Left renal pelvis (tissue), 4 donors: ENCODE measurements at places on chromosomes 2 and 18. TPM values are rescaled to one million over a fixed set of nuclear protein-coding genes. Genes with fewer than 3 reads are reported as not detected.
A peak's percentile ranks its signal among the peaks of the same experiment; 100 is the strongest.

- no peak for DNase-seq
These were observed 7.8 kb downstream of the RBM44 start for GRCh38 chr2:237806334-237806733.

DNA sequence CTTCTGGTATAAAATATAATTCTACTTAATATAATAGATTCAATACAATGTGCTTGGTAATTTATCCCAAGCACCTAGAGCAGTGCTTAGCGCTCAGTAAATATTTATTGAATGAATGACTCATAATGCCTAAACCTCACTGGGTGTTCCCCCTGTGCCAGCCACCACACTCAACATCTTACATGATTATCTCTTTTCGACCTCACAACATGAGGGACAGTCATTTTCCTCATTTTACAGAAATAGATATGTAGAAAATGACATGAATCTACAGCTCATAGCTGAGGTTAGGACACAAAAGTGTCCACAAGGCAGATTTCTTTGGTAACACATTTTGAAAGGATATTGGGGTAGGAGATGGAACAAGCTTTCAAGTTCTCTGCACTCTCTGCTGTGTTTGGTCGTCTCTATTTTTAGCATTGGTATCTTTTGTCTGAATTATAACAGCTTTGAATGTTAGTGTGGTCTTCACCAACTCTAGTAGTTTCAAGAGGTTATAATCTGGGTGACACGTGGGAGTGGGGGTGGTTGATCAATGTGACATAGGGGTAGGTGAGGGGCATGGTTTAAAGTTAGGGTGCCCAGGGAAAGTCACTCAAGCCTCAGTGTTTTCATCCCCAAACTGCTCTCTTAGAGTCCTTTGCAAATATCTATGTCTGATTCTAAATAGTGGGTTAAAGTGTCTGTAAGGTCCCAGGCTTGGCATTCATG, 9.8 kb downstream of the MYOM1 start:
- no peak for DNase-seq

The RAPGEF4 gene
- 9.5 TPM for polyA plus RNA-seq

GRCh38 chr2:233446121-233446520, 91.8 kb downstream of the DGKD start:
- DNase-seq: no peak

The COLEC12 gene
- 36.5 TPM for polyA plus RNA-seq

GRCh38 chr2:107312240-107312639, 426.3 kb upstream of the ST6GAL2 start:
- no peak for DNase-seq

The IL36A gene
- polyA plus RNA-seq: not detected

The FAM237A gene
- not detected for polyA plus RNA-seq

GRCh38 chr2:210199854-210200253, 25.4 kb downstream of the ACADL start:
- DNase-seq: no peak

GRCh38 chr18:60935041-60935910, 398.0 kb upstream of the CDH20 start:
- DNase-seq: no peak

The DSG4 gene
- 0.04 TPM for polyA plus RNA-seq

- peak; percentile 84 for DNase-seq
These were observed 55.0 kb downstream of the PKDCC start for GRCh38 chr2:42102591-42103450.

DNA sequence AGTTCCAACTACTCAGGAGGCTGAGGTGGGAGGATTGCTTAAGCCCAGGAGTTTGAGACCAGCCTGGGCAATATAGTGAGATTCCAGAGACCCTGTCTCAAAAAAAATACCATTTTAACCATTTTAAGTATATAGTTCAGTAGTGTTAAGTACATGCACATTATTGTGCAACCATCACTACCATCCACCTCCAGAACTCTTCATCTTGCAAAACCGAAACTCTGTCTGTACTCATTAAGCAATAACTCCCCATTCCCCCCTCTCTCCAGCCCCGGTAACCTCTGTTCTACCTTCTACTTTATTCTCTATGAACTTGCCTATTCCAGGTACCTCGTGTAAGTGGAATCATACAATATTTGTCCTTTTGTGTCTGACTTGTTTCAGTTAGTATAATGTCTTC, 86.4 kb downstream of the GFPT1 start:
- DNase-seq: no peak

DNA sequence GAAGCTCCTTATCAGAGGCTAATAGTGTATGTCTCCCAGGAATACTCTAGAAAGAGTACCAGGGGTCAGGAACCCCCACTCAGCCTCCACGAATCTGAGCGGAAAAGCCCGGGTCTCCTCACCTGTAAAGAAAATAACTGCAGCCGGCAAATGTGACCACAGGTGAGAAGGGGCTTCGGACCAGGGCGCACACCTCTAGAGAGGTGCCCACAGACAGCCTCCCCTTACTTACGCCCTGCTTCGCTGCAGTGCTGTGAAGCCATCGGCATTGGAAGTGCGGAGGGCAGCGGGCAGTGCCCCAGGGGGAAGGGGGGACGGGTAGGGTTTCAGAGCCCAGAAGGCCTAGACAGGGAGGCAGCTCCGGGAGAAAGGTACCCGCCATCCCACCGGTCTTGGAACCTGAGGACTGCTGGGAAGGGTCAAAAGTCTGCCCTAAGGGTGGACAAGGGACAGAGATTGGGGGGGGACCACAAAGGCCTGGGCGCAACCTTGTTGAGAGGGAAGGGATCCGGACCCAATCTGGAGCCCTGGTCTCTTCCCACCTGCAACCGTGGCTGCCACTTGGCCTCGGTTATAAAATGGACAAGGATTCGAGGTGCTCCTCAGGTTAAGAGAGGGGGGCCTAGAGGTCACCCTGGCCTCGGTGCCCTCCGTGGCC, 642 bp upstream of the STEAP3 start:
- DNase-seq: no peak

The PSMA8 gene
- polyA plus RNA-seq: not detected

- DNase-seq: no peak
These were observed 45.9 kb downstream of the ITPRID2 start for GRCh38 chr2:181937473-181937872.

DNA sequence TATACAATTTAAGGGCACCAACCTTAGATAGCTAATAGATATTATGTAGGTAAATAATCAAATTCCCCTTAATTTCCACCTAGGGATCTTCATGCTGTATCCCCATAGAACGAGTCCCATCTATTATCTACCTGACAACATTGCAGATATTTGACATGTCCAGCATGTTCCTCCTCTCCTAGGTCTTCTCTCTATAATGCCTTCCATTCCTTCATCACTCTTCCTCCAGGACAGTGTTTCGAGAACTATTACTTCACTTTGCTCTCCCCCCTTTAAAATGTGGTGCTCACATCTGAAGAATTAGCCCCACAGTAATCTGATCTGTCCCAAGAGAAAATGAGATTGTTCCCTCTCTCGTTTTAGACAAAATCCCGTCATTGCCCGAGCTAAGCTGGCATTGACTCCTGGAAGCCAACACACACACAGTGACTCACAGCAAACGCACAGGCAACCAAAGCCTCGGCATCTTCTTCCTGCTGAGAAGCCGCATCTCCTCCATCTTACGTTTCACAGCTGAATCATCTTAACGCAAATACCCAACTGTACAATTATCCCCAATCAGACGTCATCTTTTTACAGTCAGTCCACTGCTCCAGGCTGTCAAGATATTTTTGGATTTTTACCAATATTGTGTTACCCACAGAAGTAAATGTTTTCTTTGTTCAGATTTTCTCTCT, 162.9 kb upstream of the AGAP1 start:
- DNase-seq: no peak

The BARD1 gene
- 20.0 TPM for polyA plus RNA-seq

The MEX3C gene
- 92.6 TPM for polyA plus RNA-seq

DNA sequence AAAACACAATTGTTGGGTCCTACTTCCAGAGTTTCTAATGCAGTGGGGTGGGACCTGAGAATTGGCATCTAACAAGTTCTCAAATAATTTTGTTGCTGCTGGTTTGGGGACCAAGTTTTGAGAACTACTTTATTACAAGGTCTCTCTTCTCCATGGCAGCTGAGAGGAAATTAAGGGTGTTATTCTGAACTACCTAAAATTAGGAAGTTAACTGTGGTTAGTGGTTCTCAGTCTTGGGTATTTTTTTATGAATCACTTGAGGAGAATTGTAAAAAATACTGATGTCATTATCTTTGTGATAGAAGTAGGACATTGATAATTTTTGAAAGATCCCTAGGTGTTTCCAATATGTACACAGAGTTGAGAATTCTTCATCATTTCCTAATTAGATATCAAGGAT, 210.2 kb downstream of the MC4R start:
- no peak for DNase-seq

The HAAO gene
- polyA plus RNA-seq: 25.2 TPM
